Temporal lobe (tissue), 4 donors: ENCODE measurements at places on chromosomes 4 and X. TPM values are rescaled to one million over a fixed set of nuclear protein-coding genes. Genes with fewer than 3 reads are reported as not detected.

Gene TRIM2
- 744 TPM for total RNA-seq

Gene GAGE12G
- total RNA-seq = not detected

Gene FAM156B
- total RNA-seq = 14.0 TPM

Gene LDB2
- total RNA-seq = 128 TPM
